NCI-H1092 treated with DMSO at 0.1 percent for 48 hours (cell line): ENCODE measurements at places on chromosomes 3 and 15.

GRCh38 chr3:74055061-74055460, 430.3 kb upstream of the PDZRN3 start:
- DNase-seq, result no peak

GRCh38 chr3:11544412-11545181, 99.1 kb downstream of the VGLL4 start:
- DNase-seq, result no peak

DNA sequence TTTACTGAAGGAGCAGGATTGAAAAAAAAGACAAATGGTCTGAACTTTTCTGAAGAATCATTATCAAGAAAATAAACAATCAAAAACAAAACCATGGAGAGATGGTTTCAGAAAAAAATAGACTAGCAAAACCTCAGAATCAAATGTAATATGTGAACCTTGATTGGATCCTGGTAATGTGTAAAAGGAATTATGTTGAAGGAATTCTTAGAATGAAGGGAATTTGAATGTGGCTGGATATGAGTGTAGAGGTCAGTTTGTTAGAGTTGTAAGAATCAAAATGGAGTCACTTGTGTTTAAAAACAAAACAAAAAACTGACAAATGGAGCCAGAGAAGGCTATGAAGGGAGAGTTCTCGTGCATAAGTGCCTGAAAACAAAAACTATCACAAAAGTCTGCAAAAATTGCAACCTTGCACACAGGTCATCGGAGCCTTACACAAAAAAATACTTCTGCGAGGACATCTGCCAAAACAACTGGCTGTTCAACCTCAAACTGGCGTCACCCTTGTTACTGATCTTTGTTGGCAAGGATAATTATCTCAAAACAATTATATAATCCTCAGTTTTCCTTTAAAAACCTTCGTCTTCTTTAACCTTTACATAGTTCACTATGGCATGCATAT, 19.1 kb upstream of the ATP13A3 start:
- no peak for DNase-seq

DNA sequence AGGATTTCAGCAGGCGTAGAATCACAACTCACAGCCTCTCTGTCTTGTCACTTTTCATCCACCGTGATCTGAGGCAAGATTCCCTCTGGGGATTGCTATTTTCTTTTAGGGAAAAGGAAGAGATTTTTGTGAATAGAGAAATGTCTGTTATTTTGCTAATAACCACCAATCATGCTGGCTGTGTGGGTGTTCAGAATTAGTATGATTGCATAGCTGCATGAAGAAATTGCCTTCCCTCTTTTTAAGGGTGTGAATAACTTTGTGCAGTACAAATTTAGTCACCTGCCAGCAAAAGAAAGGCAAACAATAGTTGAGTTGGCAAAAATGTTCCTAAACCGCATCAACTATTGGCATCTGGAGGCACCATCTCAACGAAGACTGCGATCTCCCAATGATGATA, 60.8 kb downstream of the KAT2B start:
- no peak for DNase-seq

GRCh38 chr15:89408372-89409183, 74.0 kb upstream of the POLG start:
- DNase-seq, result no peak

- no peak for DNase-seq
Measured at GRCh38 chr3:23111797-23112196, 91.3 kb upstream of the UBE2E2 start.

- no peak for DNase-seq
Measured at GRCh38 chr15:67033571-67034044, 31.8 kb upstream of the SMAD3 start.

DNA sequence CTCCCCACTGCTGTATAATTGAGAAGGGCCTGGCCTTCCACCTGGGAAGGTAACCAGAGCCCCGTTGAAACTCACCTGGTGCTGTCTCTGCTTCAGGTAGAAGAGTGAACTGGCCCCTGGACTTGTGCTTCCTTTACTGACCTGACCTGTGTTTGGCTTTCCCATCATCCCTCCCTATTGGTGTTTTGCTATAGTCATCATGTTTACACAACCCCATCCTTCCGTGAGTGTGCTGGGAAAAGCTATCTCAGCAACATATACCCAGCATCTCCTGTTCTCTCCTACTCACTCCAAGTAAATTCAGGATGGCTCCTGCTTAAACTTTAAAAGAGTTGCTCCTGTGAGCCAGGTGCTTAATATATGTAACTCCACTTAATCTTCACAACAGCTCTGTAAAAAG, 77.2 kb upstream of the TSC22D2 start:
- no peak for DNase-seq

GRCh38 chr3:53938645-53939044, 47.0 kb upstream of the SELENOK start:
- peak; percentile 48 for DNase-seq

- no peak for DNase-seq
Measured at GRCh38 chr3:119642746-119643473, 17.5 kb downstream of the POPDC2 start.
